Epithelial cell of esophagus (primary cell): ENCODE measurements at places on chromosomes 4 and X.

DNA sequence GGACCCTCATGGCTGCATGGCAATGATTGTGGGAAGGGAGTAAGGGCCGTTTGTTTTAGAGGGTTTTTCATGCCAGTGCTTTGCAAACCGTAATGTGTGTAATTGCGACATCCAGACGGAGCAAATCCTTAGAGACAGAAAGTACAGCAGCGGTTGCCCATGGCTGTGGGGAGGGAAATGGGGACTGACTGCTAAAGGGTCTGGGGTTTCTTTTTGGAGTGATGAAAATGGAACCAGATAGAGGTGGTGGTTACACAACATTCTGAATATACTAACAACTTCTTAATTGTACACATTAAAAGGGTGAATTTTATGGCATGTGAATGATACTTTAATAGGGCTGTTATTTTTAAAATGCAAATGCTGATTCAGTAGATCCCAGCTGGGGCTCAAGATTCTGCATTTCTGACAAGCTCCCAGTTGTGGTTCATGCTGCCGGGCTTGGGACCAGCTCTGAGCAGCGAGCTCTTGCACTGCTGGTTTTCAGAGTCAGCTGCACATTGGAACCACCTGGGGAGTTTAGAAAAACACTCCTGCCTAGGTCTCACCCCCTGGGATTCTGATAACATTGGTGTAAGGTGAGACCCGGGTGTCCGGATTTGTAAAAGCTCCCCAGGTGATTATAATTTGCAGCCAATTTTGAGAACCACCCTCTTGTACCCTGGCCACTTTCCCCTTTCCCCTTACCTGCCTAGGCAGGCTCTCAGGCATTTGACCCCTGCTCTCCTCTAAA, 47.7 kb downstream of the PRPS1 start:
- DNase-seq = peak; percentile 46

DNA sequence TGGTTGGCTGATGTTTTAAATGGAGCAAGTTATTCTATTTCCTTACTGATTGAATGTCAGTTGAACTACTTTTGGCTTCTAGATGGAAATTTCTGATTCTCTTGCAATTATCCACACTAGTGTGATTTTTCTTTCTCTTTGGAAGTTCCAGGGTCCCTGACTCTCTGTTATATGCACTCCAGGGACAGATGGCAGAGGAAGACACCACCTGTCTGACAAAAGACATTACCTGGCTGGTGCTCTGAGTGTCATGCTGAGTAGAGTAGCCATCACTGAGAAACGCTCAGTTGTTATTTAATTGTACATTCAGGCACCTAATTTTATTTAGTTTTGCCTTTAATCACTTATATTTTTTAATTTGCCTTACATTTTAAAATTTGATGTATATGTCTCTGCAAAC, 105.4 kb upstream of the TLL1 start:
- no peak for DNase-seq

GRCh38 chrX:119745283-119745848, 13.0 kb upstream of the SOWAHD start:
- DNase-seq = no peak

DNA sequence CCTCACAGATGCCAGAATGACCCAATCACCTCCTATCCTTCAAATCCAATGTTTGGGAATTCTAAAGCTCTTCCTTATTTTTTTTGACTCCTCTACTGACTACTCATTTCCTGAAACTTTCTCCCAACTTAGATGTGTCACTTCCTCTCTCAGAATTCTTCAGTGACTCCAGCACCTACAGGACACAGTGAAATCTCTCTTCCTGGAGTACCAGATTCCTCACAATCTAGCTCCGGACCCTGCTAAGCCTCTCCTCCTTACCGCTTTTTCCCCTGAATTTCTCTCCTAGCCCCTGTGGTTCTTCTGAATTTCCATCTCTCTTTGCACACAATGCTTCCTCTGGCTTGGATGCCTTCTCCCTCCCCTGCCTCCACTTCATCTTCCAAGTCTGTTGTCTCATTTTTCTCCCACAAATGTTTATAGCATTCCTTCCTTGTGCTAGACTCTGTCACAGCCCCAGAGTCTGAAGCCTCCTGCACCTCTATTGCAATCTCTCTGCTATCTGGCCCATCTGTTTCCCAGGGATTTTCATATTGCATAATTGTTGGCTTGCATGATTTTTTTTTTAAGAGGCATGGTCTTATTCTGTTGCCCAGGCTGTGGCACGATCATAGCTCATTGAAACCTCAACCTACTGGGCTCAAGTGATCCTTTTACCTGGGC, 80.1 kb downstream of the ANAPC4 start:
- peak; percentile 52 for DNase-seq

DNA sequence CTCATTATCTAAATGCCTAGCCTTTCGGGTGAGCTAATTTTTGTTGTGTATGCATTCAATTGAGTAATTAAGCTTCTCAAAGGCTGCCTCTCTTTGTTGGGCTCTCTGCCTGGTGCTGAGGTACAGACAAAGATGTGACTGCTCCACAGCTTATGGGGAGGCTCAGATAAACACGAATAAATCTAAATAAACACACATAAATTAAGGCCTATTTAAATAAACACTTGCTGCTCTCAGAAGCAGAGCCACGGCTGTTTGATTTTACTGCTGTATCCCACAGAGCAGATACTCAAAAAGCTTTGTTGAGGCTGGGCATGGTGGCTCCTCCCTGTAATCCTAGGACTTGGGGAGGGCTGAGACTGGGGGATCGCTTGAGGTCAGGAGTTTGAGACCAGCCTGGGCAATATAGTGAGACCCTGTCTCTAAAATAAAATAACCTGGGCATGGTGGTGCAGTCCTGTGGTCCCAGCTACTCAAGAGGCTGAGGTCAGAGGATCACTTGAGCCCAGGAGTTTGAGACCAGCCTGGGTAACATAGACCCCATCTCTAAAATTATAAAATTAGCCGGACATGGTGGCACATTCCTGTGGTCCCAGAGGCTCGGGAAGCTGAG, 8.4 kb upstream of the CD99 start:
- DNase-seq = no peak

GRCh38 chr4:53695540-53696463, 104.5 kb upstream of the LNX1 start:
- DNase-seq = no peak

- peak; percentile 5 for DNase-seq
Measured at GRCh38 chr4:175369087-175369486, 443.0 kb downstream of the GPM6A start.

GRCh38 chrX:154012336-154012991, 7.2 kb downstream of the IRAK1 start:
- no peak for DNase-seq

- no peak for DNase-seq
Measured at GRCh38 chr4:13984991-13985800, 357.7 kb upstream of the BOD1L1 start.

GRCh38 chrX:129934461-129934860, 28.5 kb downstream of the UTP14A start:
- no peak for DNase-seq

GRCh38 chr4:31701256-31701655, 981.1 kb downstream of the PCDH7 start:
- DNase-seq = no peak
